Esophagus squamous epithelium (tissue), 5 donors: ENCODE measurements at places on chromosomes 16 and 17. TPM values are rescaled to one million over a fixed set of nuclear protein-coding genes. Genes with fewer than 3 reads are reported as not detected.

The ATF7IP2 gene
- total RNA-seq = 8.7 TPM

The CPNE7 gene
- 2.9 TPM for total RNA-seq

DNA sequence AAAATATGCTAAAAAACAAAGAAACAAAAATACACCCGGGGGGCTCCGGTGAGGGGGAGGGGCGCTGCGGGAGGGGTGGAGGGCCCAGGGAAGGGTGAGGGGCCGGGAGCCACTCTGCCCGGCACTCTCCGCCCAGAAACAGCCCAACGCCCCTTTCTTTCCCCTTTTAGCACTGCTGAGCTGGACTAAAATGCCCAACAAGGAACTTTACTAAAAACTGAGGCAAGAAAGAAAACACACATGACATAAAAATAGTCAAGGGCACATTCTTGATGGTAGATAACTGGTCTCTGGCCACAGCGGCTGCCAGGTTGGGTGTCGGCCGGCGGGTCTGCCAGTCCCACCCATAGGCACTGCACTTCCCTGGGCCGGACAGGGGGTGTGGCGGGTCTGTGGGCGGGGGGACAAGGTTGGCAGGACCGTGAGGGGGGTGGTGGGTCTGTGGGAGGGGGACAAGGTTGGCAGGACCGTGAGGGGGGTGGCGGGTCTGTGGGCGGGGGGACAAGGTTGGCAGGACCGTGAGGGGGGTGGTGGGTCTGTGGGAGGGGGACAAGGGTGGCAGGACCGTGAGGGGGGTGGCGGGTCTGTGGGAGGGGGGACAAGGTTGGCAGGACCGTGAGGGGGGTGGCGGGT, 20.9 kb downstream of the METRNL start:
- no peak for DNase-seq

DNA sequence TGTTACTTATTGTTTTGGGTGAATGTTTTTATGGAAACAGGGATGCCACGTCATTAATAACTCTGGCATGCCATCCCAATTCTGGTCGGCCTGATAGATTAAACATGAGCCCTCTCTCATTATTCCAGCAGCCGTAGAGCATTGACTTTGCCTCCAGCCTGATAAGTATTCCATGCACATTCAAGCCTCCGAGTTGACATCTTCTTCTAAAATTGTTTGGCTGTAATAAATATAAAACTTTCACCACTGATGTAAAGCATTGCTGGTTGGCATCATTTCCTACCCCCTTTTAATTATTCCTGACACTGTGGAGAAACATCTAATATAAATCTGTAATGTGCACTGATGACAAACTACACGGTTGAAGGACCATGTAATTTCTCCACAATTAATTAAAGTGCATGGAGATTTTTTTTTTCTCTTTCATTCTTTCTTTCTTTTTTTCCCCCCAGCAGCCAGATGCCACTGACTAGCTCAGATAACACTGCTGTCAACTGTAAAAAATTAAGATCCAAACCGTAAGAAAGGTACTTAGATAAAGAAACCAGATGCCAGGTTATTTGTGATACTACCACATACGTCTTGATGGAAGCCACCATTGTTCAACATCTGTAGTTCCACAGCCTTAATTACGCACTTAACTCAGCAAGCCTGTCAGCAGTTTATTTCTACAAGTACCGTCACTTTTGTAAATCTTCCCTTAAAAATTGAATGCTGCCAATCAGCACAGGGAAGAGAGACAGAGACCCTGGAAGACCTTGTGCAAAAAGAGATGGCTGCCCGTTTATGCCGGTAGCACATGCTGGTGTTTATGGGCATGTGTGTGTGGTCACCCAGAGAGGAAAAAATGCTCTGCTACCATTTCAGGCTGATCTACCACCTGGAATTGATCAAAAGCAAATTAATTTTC, 237.7 kb downstream of the IRX3 start:
- no peak for DNase-seq

- DNase-seq = no peak
These were observed 6.3 kb downstream of the HSBP1 start for GRCh38 chr16:83813823-83814658.

DNA sequence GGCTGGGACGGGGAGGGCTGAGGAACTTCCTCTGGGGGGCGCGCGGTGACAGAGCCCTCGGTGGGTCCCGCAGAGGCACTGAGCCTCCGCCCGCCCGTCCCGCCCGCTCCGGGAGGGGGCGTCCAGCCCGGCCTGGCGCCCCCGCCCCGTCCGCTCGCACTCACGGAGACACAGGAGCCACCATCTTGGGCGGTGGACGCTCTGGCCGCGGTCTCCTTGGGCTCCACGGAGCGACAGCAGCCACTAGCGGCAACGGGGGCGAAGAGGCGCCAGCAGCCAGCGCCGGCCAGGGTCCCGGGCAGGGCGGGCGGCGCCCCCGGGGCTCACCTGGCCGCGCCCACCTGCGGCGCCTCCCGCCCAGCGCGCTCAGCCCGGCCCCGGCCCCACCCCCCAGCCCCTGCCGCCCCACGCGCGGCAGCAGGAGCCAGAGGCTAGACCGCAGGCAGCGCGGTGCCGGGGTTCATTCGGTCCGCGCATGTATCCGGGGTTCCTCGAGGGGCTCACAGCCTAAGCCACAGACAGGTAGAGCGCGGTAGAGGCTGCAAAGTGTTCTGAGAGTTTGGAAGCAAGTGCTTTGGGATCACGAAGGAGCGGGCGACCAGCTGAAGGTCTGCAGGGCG, at the start of gene C17orf113:
Gene C17orf113, minus strand, starts transcription at position 209 of the 620 bp plus-strand sequence. CDS start 7,225 bp downstream, outside the sequence.
- DNase-seq = no peak

- no peak for DNase-seq
These were observed 18.1 kb upstream of the ARL2BP start for GRCh38 chr16:57226701-57227621.

DNA sequence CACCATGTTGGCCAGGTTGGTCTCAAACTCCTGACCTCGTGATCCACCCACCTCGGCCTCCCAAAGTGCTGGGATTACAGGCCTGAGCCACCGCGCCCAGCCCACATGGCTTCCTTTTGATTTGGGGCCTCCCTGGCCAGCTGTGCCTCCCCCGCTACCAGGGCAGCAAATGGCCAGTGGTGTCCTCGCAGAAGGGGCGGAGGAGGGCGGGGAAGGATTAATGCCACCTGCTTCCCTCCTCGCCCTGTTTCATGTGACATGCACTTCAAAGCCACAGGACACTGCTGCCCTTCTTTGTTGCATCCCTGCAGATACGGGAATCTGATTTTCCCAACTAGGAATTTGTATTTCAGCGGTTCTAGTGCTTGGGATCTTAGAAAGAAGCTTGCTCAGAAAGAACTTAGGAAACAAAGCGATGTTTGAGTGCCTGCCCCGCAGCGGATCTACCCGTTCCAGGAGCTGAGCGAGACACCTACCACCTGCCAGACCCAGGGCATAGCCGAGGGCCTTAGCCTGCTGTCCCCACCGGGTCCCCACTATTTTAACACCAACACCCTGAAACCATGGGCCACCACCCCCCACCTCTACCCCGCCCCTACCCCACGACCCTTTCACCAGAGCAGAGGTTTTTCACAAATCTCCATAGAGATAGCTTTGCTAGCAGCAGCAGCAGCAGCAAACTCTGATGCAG, 37.7 kb upstream of the CCDC182 start:
- no peak for DNase-seq
